ENCODE measurements at places on chromosomes 7 and 10. TPM values are rescaled to one million over a fixed set of nuclear protein-coding genes. Genes with fewer than 3 reads are reported as not detected.

GIMAP4 gene
- total RNA-seq, result 14.4 TPM

GRM3 gene
- not detected for total RNA-seq

TMEM184A gene
- total RNA-seq, result 6.0 TPM

- peak; percentile 73 for DNase-seq
- no peak overlapping the region for H3K4me3 ChIP-seq
- no peaks in the 10 kb centered on the region for H3K4me1 ChIP-seq
- H3K27ac ChIP-seq, result no peak overlapping the region
These were observed 872.4 kb downstream of the LRMDA start for GRCh38 chr10:76303682-76304316.

DNA sequence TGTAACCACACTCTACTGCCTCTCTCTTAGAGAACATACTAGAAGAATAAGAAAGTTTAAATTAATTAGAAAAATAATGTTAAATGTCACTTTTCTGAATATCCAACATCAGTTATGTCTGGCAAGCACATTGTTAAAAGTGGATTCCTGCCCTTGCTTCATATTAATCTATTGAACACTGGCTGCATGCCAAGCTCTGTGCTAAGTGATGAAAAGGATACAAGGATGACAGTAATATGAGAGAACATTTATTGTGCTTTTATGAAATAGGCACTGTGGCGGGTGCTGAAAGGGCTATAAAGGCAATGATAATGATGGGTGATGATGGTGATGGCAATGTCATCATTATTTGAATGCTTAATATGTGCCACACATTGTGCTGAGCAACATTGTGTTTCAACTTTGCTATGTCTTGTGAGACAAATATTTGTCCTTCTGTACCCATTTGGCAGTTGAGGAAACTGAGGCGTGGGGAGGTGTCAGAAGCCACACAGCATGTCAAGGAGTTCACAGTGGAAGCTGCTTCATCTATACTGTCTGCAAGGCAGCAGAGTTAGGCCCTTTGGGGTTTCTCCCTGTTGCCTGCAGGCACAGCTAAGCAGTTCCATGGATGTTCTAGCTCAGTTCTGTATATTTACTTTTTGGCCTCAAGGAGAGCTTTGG, 64.2 kb upstream of the RAPGEF5 start:
- H3K27me3 ChIP-seq, result no peaks in the 10 kb centered on the region
- H3K27ac ChIP-seq, result no peak overlapping the region
- H3K36me3 ChIP-seq, result no peaks in the 10 kb centered on the region
- no peak for DNase-seq

DNA sequence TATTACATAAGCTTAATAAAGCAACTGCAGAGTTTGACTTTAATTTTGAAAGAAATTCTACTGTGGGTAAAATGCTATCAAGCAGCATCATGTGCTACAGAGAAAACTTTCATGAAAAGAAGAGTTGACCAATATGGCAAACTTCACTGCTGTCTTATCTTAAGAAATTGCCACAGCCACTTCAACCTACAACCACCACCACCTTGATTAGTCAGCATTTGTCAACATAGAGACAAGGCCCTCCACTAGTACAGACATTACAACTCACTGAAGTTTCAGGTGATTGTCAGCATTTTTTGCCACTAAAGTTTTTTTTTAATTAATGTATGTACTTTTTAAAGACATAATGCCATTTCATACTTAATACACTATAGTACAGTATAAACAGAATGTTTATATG, 350.3 kb downstream of the HPSE2 start:
- no peaks in the 10 kb centered on the region for H3K4me1 ChIP-seq
- no peak overlapping the region for H3K27ac ChIP-seq
- no peaks in the 10 kb centered on the region for H3K27me3 ChIP-seq
- no peak overlapping the region for H3K4me3 ChIP-seq
- DNase-seq, result no peak

DNA sequence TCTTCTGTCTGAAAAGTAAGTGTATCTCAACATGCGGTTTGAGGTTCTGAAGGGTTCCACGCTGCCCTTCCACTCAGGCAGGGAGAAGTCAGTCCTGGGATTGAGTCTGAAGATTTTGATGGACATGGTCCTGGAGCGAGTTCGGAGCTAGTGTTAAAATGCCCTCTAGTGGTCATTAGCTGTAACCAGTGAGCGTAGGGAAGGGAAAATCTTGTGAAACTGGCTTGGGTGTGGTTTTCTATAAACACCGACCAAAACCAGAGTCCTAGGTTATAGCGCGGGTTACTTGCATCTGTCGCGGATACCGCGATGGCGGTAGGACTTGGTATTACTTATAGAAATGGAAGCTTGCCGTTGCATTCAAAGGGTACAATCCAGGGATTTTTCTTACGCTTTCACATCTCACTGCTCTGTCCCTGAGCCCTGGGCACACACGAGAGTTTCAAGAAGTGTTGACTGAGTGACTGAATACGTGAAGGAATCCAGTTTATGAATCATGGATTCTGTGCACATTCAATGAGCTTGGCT, 348.2 kb upstream of the C7orf33 start:
- no peak for DNase-seq
- H3K4me1 ChIP-seq, result no peaks in the 10 kb centered on the region
- no peaks in the 10 kb centered on the region for H3K36me3 ChIP-seq
- no peak overlapping the region for H3K27ac ChIP-seq
- no peak overlapping the region for H3K4me3 ChIP-seq
- no peaks in the 10 kb centered on the region for H3K27me3 ChIP-seq

- H3K27ac ChIP-seq, result no peak overlapping the region
- peaks cover 61% of the 10 kb centered on the region for H3K36me3 ChIP-seq
- peak; percentile 69 for DNase-seq
- no peaks in the 10 kb centered on the region for H3K27me3 ChIP-seq
- no peak overlapping the region for H3K4me3 ChIP-seq
These were observed 18.7 kb downstream of the ZNF786 start for GRCh38 chr7:149071641-149072437.

GRCh38 chr7:70325509-70326101, 727.3 kb downstream of the AUTS2 start:
- H3K27me3 ChIP-seq, result no peaks in the 10 kb centered on the region
- H3K27ac ChIP-seq, result no peak overlapping the region
- no peak for DNase-seq

All from psoas muscle (tissue), 8 donors.